ENCODE measurements at places on chromosomes 16 and 17. TPM values are rescaled to one million over a fixed set of nuclear protein-coding genes. Genes with fewer than 3 reads are reported as not detected.

FOXO3B gene
- total RNA-seq = 6.0 TPM

CDH8 gene
- not detected for total RNA-seq

STAT5A gene
- total RNA-seq = 197 TPM

NUFIP2 gene
- 64.9 TPM for total RNA-seq

NOD2 gene
- 3.8 TPM for total RNA-seq

MYCBPAP gene
- 1.3 TPM for total RNA-seq

TP53TG3B gene
- not detected for total RNA-seq

PLK1 gene
- total RNA-seq = 65.0 TPM

HOXB6 gene
- 0.25 TPM for total RNA-seq

PPP1R27 gene
- total RNA-seq = not detected

NPW gene
- 18.1 TPM for total RNA-seq

VWA3A gene
- total RNA-seq = 0.08 TPM

TNS4 gene
- total RNA-seq = 5.1 TPM

MYH8 gene
- not detected for total RNA-seq

KRTAP4-9 gene
- total RNA-seq = not detected

ITGB4 gene
- total RNA-seq = 1.5 TPM

CTRB1 gene
- total RNA-seq = not detected

DNAH2 gene
- total RNA-seq = 0.23 TPM

CD68 gene
- total RNA-seq = 7.4 TPM

PRAC2 gene
- not detected for total RNA-seq

CACNG3 gene
- total RNA-seq = not detected

ABCA10 gene
- 0.31 TPM for total RNA-seq

COQ7 gene
- 21.5 TPM for total RNA-seq

ODF4 gene
- not detected for total RNA-seq

ABR gene
- 52.5 TPM for total RNA-seq

SMARCD2 gene
- total RNA-seq = 95.2 TPM

SLC5A2 gene
- not detected for total RNA-seq

KRT28 gene
- total RNA-seq = not detected

ORAI3 gene
- total RNA-seq = 8.4 TPM

CIITA gene
- total RNA-seq = 9.0 TPM

CEP295NL gene
- total RNA-seq = not detected

WNT9B gene
- not detected for total RNA-seq

PHF23 gene
- total RNA-seq = 43.7 TPM

FOXF1 gene
- not detected for total RNA-seq

LRRC37A gene
- 1.0 TPM for total RNA-seq

HIGD1B gene
- total RNA-seq = not detected

KCNH4 gene
- total RNA-seq = 1.2 TPM

All from activated CD8-positive, alpha-beta memory T cell treated with anti-CD3 and anti-CD28 coated beads for 36 hours (primary cell).